Non-pigmented ciliary epithelial cell (primary cell): ENCODE measurements at places on chromosomes 6 and 20.

DNA sequence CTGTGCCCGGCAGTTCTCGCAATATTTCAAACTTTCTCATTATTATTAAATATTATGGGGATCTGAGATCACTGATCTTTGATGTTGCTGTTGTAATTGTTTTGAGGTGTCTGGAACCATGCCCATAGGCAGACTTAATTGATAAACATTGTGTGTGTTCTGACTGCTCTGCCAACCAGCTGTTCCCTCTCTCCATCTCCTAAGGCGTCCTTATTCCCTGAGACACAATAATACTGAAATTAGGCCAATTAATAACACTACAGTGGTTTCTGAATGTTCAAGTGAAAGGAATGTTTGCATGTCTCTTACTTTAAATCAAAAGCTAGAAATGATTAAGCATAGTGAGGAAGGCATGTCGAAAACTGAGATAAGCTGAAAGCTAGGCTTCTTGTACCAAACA lies 7.6 kb downstream of the MAPK14 start:
- no peak for DNase-seq

- no peak for DNase-seq
Observed at GRCh38 chr20:3559637-3560036, 88.8 kb downstream of the ATRN start.

- no peak for DNase-seq
Observed at GRCh38 chr6:165575158-165575549, 87.9 kb downstream of the PDE10A start.

DNA sequence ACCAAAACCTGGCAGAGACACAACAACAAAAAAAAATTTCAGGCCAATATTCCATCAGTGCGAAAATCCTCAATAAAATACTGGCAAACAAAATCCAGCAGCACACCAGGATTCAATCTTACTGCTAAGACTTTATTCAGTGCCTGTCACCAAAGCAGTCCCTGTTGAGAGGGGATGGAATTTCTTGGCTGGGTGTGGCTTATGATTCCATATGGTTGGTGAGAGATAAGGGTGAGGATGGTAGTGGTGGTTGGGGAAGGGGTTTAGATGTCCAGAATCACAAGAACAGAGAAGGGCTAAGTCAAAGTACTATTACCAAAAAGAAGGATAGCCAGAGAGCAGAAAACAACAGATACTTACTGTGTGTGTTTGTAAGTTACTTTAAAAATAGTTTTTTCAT lies 152.8 kb upstream of the SLC35B3 start:
- no peak for DNase-seq

- DNase-seq: no peak
Observed at GRCh38 chr6:9316831-9317230, 881.5 kb upstream of the SLC35B3 start.

GRCh38 chr6:169949511-169950097 lies 198.2 kb downstream of the ERMARD start:
- no peak for DNase-seq

GRCh38 chr20:45017857-45018256 lies 51.5 kb downstream of the STK4 start:
- no peak for DNase-seq

DNA sequence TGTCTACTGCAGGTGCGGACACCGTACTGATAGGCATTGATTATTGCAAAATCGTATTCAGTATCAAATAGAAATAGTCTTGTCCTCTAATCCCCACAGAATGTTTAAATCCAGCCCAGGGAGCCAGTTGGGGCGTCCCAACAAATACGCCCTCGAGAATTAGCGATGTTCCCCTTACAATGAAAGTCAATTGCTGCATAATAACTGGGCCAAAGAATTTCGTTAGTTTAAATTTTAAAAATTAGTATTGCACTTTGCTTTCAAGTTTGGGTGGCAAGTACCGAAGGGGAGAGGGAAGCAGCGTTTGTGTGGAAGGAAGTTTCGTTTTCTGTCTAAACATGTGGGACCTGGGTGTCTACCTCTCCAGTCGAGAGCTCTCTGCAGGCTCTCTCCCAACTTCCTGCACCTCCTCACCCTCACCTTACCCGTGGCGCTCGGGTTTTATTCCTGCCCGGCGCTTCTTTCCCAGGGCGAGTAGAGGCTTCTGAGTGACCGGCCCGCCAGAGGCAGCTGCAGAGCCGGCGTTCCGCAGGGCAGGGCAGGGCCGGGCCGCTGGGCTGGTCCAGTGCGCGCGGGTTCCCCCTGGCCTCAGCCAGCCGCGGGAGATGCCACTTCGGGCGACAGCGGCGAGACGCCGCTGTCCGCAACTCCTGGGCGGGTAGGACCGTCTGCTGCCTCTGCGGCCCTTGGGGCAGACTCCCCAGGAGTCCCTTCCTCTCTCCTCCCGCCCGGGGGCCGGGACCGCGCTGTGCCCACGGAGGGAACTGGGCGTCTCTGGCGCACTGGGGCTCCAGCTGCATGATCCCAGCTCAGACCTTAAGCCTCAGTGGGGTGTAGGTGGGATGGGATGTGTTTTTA lies 862 bp upstream of the TFAP2C start:
- no peak for DNase-seq

DNA sequence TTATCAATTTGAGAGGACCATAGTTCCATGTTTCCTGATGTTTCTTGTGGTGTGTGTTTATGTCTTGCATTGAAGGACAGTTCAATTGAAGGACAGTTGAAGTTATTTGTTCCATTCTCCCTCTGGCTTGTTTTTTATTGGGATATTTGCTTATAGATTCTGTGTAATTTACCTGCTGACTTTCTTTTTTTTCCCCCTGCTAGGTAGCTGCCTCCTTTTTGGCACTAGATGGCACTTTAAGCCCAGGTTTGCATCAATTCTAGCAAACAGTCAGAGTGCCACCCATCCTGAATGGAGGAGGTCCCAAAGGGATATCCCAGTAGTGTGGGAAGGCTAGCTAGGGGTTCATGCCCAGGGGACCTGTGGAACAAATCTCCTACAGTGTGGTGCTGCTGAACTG lies 78.1 kb downstream of the CFAP61 start:
- no peak for DNase-seq

DNA sequence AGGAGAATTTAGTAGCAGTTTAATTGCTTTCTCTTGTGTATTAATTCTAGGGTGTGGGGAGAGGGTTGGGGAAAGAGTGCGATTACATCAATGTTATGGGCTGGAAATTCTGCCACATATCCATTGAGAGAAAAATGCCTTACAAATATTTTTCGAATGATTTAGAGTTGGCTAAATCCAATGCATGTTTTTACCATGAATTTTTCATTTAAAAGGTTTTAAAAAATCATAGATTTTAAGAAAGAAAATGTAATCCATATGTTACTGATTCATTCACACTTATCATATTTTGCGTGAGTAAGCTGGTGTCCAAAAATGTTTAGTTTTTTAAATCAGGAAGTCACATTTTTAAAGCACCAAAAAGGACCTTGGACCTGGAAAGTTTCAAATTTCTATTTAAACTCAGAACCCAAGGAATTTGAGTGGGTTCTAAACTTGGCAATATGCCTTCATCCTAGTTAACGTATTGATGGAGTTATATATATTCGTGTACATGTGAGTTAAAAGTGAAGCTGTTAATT lies 627.4 kb upstream of the CITED2 start:
- no peak for DNase-seq

GRCh38 chr6:168397012-168397411 lies 44.0 kb upstream of the SMOC2 start:
- DNase-seq: no peak

GRCh38 chr20:1820138-1821079 lies 74.8 kb upstream of the SIRPA start:
- DNase-seq: no peak

- no peak for DNase-seq
Observed at GRCh38 chr6:37171201-37171969, 1.4 kb downstream of the PIM1 start.

GRCh38 chr20:5722927-5723326 lies 27.3 kb upstream of the SHLD1 start:
- no peak for DNase-seq

- DNase-seq: no peak
Observed at GRCh38 chr6:837380-837779, 144.4 kb upstream of the EXOC2 start.

DNA sequence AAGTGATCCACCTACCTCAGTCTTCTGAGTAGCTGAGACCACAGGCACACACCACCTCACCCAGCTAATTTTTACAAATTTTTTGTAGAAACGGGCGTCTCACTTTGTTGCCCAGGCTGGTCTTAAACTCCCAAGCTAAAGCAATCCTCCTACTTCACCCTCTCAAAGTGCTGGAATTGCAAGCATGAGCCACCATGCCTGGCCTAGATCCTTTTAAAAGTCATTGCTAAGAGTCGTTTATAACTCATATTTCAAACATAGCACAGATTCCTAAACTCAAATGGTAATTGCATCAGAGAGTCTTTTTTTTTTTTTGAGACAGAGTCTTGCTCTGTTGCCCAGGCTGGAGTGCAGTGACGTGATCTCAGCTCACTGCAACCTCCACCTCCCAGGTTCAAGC lies 7.7 kb upstream of the SAMHD1 start:
- no peak for DNase-seq

- no peak for DNase-seq
Observed at GRCh38 chr6:27901801-27902200, 10.4 kb downstream of the OR2B2 start.

- no peak for DNase-seq
Observed at GRCh38 chr20:1890469-1891262, 4.5 kb upstream of the SIRPA start.

- no peak for DNase-seq
Observed at GRCh38 chr6:104548297-104548696, 311.4 kb downstream of the HACE1 start.

DNA sequence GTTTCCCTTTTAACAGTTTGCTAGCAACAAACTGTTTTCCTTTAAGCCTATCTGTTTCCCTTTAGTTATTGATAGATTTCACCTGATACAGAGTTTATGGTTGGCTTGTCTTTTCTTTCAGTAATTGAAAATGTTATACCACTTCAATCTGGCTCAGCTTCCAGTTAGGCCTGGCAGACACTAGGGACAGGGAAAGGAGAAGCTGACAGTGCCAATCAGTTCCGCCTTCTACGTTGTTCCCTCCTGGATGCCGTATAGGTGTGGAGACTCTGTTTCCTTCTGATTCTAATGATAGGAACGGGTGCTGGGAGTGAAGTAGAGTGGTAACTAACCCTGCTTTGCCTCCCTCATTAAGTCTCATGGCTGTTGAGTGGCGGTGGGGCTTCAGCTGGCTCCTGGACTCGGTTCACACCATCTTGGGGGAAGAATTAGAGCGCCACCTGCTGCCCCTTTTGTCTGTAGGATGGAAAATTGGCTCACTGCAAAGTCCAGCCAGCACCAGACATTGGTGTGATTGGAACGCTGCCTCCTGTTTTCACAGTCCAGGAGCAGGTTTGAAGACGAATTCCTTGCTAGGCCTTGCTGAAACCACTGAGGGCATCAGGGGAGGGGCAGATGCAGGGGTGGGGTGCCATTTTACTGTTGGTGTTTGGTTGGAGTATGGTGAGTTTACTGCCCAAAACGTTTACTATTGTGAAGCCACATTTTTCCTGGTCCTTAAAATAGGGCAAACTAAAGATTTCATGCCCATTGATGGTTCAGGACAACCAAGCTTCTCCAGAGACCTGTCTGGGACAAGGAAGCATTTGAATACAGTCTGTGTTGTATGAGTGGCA lies 1729.5 kb downstream of the GRIK2 start:
- DNase-seq: no peak

DNA sequence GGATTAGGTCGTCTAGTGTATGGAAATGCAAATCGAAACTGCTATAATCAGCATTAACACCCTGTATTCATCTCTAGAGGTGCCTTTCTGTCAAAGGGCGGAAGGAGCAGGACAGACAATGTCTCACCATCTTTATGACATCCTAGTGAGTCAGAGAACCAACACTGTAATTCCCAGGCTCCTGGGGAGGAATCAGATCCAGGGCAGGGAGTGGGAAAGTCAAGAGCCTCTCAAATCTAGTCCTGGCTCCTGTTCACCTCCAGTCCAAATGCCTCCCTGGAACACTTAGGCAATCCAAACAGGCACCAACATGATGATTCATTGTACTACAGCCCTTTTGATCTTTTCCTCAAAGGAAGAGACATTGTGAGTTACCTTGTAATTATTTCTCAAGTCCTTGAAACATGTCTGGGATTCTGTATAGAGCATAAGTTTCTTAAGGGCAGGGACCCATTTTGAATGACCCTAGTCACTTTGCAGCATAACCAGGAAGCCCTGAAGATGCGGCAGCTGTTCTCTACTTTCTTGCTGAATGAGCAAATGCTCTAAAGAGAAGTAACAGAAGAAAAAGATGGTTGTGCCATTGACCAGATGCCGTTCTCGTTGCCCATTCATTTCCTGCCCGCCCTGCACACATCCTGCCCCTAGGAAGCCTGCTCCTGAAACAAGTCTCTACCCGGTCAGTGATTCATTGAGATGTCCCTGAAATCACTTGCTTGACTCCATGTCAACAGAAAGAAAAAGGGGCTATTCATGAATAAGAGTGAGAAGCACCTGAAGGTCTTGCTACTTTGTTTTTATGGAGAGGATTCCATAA lies 112.8 kb upstream of the JARID2 start:
- DNase-seq: peak; percentile 47

- no peak for DNase-seq
Observed at GRCh38 chr20:40806929-40807820, 118.1 kb upstream of the MAFB start.

- peak; percentile 71 for DNase-seq
Observed at GRCh38 chr6:18488526-18489270, 101.5 kb downstream of the RNF144B start.

DNA sequence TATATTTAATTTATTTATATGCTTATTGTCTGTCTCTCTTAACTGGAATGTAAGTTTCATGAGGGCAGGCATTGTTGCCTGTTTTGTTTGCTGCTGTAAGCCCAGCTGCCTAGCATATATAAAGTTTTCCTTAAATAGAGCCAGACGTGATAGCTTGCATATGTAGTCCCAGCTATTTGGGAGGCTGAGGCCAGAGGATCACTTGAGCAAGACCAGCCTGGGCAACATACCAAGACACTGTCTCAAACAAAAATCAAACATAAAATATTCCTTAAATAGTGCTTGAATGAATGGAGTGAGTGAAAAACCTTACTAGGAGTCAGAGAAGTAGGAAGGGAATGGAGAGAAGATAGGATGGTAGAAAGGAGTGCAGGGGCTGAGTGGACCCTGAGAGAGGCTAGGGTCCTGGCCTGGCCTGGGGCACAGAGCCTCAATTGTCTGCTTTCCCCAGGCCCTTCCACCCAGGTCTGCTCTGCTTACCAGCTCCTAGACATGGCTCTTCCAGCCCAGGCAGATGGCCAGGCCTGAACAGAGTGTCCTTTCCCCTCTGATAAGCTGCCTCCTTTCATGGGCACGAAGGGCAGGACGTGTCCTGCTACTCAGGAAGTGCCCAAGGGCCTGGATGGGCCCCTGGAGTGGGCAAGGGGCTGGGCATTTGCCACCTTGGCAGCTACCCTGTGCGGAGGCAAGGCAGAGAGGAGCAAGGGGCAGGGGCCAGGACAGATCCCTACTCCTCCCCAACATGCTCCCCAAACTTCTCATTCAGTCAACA lies 17.7 kb upstream of the BAK1 start:
- no peak for DNase-seq

GRCh38 chr6:14647357-14647756 lies 529.8 kb downstream of the CD83 start:
- DNase-seq: no peak
